ENCODE measurements at places on chromosomes 12 and 14.
A peak's percentile ranks its signal among the peaks of the same experiment; 100 is the strongest.

DNA sequence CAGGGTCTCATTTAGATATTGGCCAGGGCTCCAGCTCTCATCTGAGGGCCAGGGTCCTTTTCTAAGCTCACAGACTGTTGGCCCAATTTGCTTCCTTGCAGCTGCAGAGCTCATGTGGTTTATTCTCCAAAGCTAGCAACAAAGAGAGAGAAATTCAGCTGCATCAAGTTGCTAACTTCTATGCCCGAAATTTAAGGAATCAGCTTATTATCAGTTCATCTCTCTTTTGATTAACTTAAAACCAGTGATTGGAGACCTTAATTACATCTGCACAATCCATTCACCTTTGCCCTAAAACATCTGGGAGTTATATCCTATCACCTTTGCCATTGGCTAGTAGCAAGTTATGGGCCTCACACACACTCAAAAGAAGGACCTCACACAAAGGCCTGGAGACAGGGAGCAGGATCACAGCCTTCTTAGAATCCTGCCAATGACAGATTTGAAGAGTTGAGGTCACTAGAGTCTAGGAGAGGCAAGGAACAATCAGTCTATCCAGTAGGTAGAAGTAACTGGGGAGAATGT lies 258.8 kb upstream of the GARIN6 start:
- DNase-seq, result no peak

DNA sequence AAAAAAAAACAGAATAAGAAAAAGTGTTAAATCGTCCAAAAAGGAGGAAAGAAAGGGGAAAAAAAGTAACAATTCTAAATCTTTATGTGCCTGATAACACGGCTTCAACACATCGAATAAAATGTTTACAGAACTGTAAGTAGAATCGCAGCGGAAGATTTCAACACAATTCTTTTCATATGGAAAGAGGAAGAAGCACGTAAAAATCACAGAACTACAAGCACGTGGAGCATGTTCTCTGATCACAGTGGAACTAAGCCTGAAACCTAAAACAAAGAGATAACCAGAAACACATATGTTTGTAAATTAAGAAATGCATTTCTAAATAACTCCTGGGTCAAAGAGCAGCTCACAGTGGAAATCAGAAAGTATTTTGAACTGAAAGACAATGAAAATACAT lies 8.7 kb downstream of the CLEC7A start:
- DNase-seq, result no peak

- DNase-seq, result no peak
These were observed 76.9 kb downstream of the PPHLN1 start for GRCh38 chr12:42402821-42403411.

DNA sequence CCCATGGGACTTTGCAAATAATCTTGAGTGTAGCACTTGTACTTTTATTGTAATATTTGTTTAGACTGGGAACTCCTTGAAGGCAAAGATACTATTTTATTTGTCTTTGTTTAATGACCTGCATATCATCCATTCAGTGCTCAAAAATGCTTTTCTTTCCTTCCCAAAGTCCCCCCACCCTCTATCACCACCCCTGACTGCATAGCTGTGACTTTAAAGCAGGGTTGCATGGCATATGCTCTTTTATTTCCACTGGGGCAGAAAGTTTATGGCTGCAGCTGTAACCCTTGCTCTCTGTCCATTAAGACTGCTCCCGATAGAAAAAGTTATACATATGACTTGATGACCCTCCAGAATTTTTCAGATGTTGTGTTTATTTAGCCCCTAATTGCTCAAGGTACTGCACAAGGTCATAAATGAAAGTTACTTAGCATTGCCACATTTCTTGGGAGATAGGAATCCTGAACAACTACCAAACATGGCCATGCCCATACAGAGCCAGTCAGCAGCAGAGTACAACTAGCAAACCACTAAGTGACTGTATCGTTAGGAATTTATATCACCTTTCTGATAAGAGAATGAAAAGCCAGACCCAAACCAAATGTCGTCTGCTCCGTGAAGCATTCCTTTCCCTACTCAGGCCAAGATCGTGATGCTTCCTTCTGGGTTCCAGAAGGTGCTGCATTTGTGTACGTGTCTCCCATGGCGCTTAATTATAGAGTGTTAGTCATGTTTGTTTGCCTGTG lies 114.3 kb downstream of the DIP2B start:
- no peak for DNase-seq

GRCh38 chr14:85535991-85536832 lies 6.3 kb downstream of the FLRT2 start:
- DNase-seq, result no peak

DNA sequence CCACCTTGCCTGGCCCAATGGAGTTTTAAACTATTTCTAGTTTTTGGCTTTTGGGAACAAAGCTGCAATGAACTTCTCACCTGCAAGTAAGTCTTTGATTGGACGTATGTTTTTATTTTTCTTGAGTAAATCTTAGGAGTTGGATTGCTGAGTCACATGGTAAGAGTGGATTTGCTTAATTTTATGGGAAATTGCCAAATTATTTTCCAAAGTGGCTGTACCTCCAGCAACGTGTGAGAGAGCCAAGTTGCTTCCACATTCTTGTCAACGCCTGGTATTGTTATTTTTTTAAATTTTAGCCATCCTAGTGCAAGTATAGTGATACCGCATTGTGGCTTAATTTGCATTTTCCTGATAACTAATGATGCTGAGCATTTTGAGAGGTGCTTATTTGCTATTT lies 136.6 kb downstream of the LMNTD1 start:
- no peak for DNase-seq

DNA sequence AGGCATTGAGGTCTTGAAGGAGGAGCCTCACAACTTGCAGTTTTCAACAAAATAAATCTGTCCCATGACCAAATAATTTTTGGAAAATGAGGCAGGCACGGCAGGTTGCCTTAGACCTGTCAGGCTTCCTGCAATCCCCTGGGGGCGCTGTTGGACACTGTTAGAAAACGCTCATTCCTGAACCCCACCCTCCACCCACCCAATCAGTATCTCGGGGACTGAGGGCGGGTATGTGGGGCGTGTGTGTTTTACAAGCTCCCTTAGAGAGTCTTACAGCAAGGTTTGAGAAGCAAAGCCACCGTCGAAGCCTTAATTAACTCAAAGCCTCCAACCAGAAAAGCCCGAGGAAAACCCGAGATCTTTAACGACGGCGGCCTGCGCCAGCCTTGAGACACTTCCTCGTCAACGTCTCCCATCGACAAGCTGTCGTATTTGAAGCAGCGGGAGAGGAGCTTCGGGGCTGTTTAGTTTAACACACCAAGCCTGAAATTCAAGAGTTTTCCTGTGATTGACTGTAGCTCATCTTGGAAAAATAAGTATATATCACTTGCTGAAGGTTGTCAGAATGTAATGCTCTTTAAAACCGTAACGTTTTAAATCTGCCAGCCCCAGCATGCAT lies 123.0 kb downstream of the GLT1D1 start:
- DNase-seq, result no peak

- no peak for DNase-seq
These were observed 23.1 kb downstream of the CATSPERB start for GRCh38 chr14:91708795-91709194.

- DNase-seq, result no peak
These were observed 248.9 kb downstream of the SLC16A7 start for GRCh38 chr12:59844750-59845149.

DNA sequence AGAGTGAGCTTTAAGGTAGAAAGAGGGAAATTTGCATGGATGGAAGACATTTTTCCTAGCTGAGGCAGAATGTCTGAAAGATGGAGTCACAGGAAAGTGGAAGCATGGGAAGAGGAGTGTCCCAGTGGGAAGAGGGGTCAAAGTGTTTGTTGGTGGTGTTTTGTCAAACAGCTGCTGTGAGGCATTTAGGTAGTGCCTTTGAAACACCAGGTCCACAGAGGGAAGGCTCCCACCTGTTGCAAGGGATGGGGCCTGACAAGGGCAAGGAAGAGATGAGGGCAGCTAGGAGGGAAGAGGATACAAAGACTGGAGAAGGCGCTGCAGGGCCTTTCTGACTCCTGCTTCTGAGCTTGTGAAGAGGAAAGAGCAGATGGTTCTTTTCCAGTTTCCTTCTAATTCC lies 91.8 kb upstream of the CISTR start:
- no peak for DNase-seq

GRCh38 chr12:76587428-76588178 lies 28.0 kb upstream of the OSBPL8 start:
- DNase-seq, result no peak

GRCh38 chr12:80954857-80955520 lies 17.3 kb upstream of the LIN7A start:
- no peak for DNase-seq

GRCh38 chr12:79121486-79121885 lies 256.9 kb downstream of the SYT1 start:
- no peak for DNase-seq

DNA sequence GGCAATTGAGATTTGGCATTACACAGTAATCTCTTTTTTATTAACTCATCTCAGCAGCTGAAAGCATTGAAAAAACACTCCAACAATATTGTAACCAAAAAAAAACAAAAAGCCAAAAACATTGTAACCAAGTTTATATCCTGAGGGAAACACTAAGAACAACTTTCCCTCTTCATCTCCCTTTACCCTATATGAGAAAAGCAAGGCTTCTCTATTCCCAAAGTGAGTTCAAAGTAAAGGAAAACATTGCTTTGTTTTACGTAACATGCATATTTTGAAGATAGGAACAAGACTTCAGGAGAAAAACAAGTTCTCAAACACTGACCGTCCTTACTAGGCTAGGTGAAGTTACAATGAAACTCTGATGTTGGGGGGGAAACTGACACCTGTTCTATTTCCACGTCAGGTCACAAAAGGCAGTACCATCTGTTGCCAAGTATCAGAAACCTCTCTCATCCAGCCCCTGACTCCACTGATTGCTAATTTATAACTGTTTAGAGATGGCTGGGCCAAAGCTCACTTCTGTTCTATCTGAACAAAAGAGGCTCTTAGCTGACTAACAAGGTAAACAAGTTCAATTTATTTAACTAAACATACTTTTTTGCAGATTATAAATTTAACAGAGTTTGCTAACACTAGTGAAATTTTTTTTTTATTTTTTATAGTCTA lies 67.9 kb upstream of the PLXNC1 start:
- DNase-seq, result no peak

GRCh38 chr14:77423423-77423822 lies at the start of gene NOXRED1:
TSS of gene NOXRED1 (minus strand) at chr14:77423523. CDS start at chr14:77422889, 634 bp downstream.
- no peak for DNase-seq

GRCh38 chr14:59333668-59334067 lies 131.5 kb downstream of the GPR135 start:
- DNase-seq, result no peak

DNA sequence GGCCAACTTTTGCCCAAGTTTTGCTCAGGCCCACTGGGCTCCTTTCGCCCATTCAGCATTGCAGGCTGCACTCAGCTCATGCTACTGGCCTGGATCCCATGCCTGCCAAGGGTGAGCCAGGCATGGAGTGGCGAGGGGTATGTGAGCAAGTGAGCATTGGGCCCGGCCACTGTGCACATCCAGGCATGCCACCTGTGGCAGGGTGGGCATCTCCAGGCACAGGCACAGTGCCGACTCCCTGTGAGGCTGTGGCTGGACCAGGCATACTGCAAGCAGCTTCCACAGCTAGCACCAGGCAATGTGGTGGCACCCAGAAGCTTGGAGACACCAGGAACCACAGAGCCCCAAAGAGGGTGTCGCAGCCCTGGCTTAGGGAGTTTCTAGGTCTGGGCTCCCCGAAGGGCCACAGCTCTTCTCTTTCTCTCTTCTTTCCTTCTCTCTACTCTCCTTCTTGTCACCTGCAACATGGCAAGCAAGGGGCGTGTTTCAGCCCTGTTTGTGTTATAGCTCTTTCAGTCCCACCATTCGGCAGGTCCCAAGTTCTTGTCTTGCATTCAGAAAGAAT lies 15.6 kb downstream of the FAM186A start:
- DNase-seq, result no peak

DNA sequence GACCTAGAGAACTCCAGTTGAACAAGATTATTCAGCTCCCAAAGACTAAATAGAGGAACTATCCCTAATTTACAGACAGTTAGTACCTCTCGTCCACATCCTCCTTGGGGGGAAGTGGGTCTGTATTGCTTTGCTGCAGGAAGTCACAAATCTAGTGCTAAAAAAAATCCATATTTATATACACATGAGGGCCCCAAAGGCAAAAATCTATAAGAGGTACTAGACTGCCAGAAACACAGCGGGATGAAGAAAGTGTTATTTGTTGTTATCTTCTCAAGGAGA lies 190.1 kb downstream of the TTC8 start:
- DNase-seq, result no peak

DNA sequence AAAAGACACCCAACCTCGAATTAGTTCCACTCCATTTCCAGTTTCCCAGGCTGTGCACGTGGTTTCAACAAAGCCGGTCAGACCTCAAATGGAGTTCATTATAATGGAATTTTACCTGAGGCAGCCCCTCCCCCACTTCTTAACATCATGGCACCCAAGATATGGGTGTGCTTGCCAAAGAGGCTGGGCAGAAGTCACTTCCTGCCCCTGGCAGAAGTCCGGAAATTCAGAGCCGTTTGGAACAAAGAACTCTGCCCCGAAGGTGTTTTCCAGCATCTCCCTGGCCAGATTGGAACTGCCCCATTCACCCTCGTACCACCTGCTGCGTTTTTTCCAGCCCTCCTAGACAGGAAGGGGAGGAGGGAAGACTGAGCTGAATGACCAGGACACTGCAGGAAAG lies 8.2 kb downstream of the VDR start:
- DNase-seq, result no peak

GRCh38 chr12:50734409-50735263 lies 29.3 kb upstream of the ATF1 start:
- DNase-seq, result peak; percentile 23

DNA sequence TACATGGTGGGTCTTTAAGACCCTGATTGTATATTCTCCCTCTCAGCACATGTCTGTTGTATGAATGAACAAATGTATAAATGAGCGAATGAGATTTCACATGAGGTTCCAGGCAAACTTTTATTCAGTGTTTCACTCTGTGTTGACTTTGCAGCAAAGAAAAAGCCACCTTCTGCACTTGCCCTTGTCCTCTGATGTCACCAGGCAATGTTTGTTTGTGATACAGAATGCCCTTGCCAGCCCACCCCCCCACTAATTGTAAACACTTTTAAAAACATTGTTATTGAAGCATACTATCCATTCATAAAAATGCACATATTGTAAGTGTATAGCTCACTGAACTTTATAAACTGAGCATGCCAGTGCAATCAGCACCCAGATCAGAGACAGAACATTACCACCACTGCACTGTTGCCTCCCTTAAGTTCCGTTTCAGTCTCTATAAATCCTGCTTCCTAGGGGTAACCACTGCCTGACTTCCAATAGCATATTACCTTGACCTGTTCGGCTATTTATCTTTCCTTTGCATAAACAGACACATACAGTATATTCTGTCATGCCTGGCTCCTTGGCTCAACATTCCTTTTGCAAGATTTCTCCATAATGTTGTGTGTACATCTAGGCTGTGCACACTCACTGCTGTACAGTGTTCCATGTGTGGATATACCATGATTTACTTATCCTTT lies 11.3 kb upstream of the LTA4H start:
- no peak for DNase-seq

Measured in CD8-positive, alpha-beta T cell (primary cell).